Glutamatergic neuron (in vitro differentiated cells): ENCODE measurements at places on chromosomes 11 and 22. TPM values are rescaled to one million over a fixed set of nuclear protein-coding genes. Genes with fewer than 3 reads are reported as not detected.
A peak's percentile ranks its signal among the peaks of the same experiment; 100 is the strongest.

DNA sequence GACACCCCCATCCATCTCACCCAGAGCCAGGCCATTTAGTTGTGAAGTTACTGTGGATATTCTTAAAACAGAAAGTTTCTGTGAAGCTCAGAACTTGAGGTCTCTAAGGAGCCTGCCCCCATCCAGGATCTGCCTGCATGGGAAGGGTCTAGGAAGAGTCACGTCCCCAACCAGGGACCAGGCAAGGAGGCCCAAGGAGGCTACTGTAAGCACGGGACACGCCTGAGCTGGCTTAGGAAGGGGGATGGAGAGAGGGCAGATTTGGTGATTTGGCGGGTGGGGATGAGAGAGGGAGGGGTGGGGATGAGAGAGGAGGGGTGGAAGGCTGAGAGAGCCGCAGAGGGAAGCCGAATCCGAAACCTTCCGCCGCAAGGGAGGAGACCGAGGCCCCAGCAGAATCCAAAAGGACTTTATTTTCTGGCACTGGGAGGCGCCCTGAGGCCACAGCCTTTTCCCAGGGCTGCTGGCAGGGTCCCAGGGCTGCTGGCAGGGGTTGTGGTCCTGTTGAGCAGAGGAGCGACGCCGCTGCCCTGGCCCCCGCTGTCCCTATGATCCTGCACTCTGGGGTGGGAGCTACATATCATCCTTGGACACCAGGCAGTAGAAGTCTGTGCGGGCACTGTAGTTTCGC is 9.4 kb downstream of the SIGIRR start:
- DNase-seq, result no peak

The SLC22A12 gene
- not detected for total RNA-seq

DNA sequence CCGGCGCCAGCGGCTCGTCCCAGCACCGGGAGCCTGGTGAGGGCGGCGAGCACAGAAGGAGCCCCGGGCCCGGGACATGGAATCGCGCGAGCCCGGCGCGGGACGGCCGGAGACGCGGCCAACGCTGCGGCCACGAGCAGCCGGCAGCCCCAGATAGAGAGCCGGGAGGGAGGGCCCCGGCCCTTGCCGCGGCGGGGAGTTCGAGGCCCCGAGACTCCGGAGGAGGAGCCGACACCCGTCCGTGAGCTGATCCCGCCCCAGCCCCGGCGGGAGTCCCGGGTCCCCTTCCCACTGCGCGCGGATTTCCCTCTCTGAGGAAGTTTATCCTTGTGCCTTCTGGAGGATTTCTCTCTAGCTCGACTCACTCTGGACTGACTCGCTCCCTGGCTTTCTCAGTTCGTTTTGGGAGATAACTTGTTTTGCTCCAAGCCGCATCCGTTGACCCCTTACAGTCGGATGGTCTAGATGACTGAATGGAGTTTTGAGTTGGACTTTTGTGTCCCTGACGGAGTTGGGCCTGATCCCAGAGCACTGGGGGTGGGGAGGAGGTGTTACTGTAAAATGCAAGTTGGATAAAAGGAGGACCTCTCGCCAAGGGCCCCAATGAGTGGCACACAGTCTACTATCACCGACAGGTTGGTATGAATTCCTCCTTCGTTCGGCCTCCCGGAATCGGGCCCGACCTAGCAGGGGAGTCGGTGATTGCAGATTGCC is 585 bp downstream of the ARHGEF12 start:
- peak; percentile 30 for DNase-seq

GRCh38 chr22:40238425-40239344 is 61.0 kb downstream of the TNRC6B start:
- no peak for DNase-seq

The NPAS4 gene
- 0.78 TPM for total RNA-seq

The GRM5 gene
- total RNA-seq, result not detected

The GVQW3 gene
- total RNA-seq, result 14.8 TPM

- no peak for DNase-seq
Measured at GRCh38 chr11:12679471-12679870, 5.2 kb downstream of the TEAD1 start.

GRCh38 chr22:32005453-32005852 is 37.6 kb upstream of the SLC5A1 start:
- no peak for DNase-seq

- DNase-seq, result no peak
Measured at GRCh38 chr11:28849053-28849452, 740.9 kb downstream of the METTL15 start.

DNA sequence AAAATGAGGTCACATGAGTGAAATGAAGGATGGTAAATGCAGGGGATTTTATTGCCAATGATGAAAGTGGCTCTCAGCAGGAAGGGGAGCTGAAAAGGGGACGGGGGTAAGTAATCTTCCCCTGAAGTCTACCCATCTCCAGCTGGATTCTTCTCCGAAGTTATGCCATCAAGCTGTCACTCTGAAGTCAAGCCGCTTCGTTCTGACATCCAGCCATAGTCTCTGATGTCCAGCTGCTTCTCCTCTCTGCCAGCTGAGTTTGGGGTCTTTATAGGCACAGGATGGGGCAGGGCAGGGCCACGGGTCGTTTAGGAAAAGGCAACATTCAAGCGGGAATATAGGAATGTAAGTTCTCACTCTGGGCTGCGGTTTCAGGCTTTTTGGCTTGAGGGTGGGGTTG is 181.9 kb upstream of the ANO3 start:
- no peak for DNase-seq

DNA sequence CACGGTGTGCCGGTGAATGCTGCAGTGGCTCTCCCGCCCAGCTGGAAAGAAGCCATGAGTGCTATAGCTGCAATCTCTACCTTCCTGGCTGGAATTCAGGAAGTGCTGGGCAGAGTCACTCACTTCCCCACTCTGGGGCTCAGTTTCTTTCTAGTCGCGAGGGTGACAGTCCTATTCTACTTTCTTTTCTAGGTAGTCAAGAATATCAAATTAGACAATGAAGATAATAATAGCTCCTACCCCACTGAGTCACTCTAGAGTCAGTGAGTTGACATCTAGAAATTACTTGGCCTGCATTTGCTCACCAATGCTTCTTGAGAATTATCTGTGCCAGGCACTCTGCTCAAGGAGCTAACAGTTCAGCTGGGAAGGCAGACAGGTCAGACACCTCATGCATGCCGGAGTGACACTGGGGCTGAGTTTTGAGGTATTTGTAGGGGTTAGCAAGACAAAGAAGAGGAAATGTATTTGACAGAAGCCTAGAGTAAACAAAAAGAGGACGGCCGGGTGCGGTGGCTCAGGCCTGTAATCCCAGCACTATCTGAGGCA is 3.2 kb downstream of the CENPM start:
- DNase-seq, result no peak
